Progenitor cell of endocrine pancreas (in vitro differentiated cells): ENCODE measurements at places on chromosomes 4 and X. TPM values are rescaled to one million over a fixed set of nuclear protein-coding genes. Genes with fewer than 3 reads are reported as not detected.

DNA sequence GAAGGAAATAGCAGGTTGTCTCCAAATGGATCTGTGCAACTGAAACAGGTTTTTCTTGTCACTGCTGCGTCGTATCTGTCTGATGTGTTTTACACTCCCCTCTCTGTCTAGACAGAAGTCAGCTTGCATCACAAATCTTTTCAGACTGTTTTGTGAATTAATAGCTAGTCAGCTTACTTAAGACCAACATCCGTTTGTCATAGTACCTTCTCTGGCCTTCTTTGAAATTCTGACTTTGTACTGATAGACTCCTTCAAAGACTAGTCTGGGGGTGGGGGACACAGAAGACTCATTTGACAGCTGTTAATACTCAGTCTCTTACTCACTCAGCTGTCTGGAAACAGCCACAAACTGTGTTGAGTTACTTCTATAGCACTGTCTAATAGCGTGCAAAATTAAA lies 197.8 kb downstream of the PALLD start:
- H3K27me3 ChIP-seq = no peaks in the 10 kb centered on the region
- peaks cover 5% of the 10 kb centered on the region for H3K4me1 ChIP-seq
- H3K27ac ChIP-seq = peak overlapping the region; percentile 2

DNA sequence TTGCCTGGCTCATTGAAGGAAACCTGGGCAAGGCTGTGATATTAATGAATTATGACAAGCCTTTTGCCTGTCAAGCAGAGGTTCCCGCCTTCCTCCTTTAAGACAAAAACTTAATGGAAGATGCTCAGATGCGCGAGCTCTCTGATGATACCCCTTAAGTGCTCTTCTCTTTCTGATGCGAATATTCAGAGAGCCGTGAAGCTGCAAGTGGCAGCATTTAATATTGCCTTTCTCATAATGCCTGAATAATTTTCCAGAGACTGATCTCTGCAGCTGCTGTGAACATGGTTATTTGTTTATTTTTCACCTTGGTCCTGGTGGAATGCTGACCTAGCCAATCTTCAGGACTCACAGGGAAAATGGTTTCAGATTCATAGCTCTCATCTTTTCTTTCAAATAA lies 251.8 kb downstream of the TENM3 start:
- DNase-seq = no peak
- no peaks in the 10 kb centered on the region for H3K27me3 ChIP-seq
- no peaks in the 10 kb centered on the region for H3K36me3 ChIP-seq
- H3K4me1 ChIP-seq = peaks cover 4% of the 10 kb centered on the region
- no peak overlapping the region for H3K4me3 ChIP-seq

DNA sequence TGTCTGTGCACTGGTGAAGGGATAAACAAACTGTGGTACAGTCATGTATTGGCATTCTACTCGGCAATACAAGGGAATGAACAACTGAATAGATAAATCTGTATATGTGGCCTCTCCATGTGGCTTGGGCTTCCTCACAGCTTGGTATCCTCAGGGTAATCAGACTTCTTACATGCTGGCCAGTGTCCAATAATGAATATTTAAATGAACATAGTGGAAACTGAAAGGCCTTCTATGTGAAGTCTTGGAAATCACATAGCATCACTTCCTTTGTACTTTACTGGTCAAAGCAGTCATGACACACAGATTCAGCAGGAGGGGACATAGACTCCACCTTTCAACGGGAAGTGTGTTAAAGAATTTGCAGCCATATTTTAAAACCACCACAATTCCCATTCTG lies 33.4 kb upstream of the GPR101 start:
- no peak for DNase-seq
- peaks cover 9% of the 10 kb centered on the region for H3K4me1 ChIP-seq
- no peaks in the 10 kb centered on the region for H3K27me3 ChIP-seq

DNA sequence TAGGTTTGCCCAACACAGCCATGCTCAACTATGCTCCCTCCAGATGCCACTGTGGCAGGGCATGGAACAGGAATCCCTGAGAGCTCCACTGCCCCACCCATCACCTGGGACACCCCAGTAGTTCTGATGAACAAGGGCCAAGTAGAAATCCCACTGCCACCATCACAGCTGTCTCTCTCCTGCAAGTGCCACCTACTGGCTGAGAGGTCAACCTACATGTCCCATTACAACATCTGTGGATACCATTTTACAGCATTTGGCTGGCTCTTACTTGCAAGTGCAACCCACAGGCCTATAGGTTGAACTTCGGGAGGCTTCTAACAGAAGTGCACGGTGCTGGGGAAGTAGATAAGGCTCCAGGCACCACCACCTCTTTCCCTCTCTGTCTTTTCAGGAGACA lies 142.5 kb downstream of the CXXC4 start:
- H3K4me3 ChIP-seq = no peak overlapping the region
- DNase-seq = no peak
- no peaks in the 10 kb centered on the region for H3K27me3 ChIP-seq
- no peak overlapping the region for H3K27ac ChIP-seq
- H3K36me3 ChIP-seq = no peaks in the 10 kb centered on the region

DNA sequence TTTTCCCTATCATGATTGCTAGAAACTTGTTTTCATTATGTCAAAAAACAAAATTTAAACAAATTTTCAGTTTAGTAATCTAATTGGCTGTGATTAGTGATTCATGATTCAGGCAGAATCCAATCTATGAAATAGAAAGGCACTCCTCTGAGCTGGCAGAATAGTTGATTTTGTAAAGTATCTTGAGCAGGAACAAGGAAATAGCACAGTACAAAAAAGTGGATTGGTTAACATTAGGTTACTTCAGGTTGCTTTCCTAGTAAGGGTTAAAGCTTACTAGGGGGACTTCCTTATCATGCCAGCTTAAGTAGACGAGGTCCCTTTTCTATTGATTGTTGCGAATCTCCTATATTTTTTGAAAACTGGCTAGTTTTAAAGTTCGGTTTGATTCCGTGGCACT lies 43.4 kb upstream of the PRDM5 start:
- DNase-seq = no peak
- no peaks in the 10 kb centered on the region for H3K4me1 ChIP-seq
- H3K4me3 ChIP-seq = no peak overlapping the region
- no peaks in the 10 kb centered on the region for H3K27me3 ChIP-seq

DNA sequence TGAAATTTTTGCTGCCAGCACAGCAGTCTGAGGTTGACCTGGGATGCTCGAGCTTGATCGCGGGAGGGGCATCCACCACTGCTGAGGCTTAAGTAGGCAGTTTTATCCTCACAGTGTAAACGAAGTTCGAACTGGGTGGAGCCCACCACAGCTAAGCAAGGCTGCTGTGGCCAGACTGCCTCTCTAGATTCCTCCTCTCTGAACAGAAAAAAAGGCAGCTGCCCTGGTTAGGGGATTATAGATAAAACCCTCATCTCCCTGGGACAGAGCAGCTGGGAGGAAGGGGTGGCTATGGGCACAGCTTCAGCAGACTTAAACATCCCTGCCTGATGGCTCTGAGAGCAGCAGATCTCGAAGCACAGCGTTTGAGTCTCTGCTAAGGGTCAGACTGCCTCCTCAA lies 314.6 kb downstream of the STPG2 start:
- H3K27me3 ChIP-seq = peaks cover 2% of the 10 kb centered on the region
- H3K27ac ChIP-seq = no peak overlapping the region
- no peak for DNase-seq
- no peaks in the 10 kb centered on the region for H3K4me1 ChIP-seq

DNA sequence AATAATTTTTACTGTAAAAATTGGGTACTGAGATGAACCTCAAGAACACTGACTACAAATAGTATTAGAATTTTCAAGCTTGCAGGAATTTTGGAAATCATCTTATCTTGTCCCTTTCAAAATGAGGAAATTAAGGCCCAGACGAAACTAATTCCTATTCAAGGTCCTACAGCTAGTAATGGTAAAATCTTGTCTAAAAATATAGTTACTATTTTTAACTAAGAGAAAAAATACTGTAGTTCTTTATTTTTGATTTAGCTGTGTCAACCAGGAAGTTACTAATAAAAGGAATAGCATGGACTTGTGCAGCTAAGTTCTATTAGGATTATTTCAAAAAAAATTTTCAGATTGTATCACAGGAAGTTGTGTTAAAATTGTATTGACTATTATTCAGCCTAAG lies 12.7 kb downstream of the PRIMPOL start:
- H3K27ac ChIP-seq = no peak overlapping the region
- DNase-seq = no peak
- H3K36me3 ChIP-seq = peaks cover 4% of the 10 kb centered on the region

DNA sequence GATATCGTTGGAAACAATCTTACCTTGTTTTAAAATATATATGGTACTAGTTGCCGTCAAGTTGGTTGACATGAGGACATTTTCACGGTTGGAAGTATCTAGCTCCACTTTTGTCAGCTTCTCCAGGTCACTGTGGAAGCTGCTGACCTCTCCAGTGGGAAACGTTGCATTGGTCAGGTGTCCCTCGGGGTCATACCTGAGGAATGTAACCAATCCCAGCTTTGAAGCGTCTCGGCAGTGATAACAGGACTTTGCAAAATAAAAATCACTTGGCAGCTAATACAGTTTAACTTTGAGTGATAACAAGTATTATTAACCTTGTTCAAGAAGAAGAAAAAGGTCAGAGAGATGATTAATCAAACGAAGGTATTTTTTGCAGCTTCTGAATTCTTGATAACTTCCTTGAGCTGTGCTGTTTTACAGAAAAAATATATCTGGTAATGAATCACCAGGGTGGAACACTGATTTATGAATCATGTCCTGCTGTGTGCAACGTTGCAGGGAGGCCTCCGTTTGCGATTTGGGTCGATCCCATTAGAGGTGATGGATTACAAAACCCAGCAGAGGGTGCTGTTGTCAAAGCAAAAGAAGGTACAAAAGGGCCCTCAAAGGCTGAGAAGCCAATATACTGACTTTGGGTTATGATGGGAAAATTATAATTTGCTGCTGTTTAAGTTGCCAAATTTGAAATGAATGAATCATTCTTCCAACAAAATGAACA lies 60.1 kb downstream of the SH2D1A start:
- no peaks in the 10 kb centered on the region for H3K36me3 ChIP-seq
- no peak overlapping the region for H3K4me3 ChIP-seq
- peaks cover 14% of the 10 kb centered on the region for H3K27me3 ChIP-seq
- DNase-seq = peak; percentile 50
- no peak overlapping the region for H3K27ac ChIP-seq

DNA sequence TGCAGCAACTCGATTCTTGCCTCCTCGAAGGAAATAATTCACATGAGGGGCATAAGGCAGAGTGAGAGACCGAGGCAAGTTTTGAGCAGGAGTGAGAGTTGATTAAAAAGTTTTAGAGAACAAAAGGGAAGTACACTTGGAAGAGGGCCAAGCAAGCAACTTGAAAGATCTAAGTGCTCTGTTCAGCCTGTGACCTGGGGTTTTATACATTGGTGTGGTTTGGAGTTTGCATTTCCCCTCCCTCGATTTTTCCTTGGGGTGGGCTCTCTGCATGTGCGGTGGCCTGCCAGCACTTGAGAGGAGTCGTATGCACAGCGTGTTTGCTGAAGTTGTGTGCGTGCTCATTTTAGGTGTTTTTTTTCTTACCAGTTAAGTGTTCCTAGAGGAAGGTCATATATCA lies 356.4 kb downstream of the KLHL4 start:
- H3K4me3 ChIP-seq = no peak overlapping the region
- H3K27ac ChIP-seq = peak overlapping the region; percentile 33
- no peaks in the 10 kb centered on the region for H3K36me3 ChIP-seq
- peaks cover 22% of the 10 kb centered on the region for H3K4me1 ChIP-seq

DNA sequence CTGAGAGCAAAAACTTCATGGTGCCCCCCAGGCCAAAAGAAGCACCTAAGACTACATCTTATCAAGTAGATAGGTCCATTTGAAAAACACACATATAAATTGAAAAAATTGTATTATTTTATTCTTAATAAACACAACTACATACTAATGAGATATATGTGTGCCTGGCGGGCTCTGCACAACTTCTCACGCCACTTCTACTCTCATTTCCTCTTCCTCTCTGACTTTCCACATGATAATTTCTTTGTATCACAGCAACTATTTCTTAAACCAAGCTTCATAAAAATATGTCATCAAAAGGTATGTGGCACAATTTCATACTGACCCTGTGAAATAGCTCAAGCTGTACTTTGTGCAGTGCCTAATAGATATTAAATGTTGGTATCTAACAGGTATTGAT lies 10.7 kb upstream of the NPY2R start:
- H3K36me3 ChIP-seq = no peaks in the 10 kb centered on the region
- H3K27ac ChIP-seq = no peak overlapping the region

DNA sequence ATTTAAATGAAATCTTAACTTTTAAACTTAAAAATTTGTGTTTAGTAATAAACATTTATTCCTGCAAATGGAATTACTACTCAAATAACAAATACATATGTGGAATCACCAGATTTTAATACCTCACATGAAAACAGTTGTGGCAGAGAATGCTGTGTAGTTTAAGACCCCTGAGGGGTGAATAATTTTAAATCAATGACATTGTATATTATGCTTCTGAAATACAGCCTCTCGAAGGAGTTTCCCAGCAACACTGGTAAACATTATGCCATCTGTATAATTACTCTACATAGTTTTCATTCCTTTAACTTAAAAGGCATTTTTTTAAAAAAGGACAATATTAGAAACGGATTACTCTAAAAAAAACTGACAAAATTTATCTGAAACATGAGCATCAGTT lies 2313.3 kb downstream of the ARAP2 start:
- no peaks in the 10 kb centered on the region for H3K27me3 ChIP-seq
- no peak overlapping the region for H3K4me3 ChIP-seq
- H3K4me1 ChIP-seq = peaks cover 7% of the 10 kb centered on the region
- H3K36me3 ChIP-seq = no peaks in the 10 kb centered on the region
- no peak overlapping the region for H3K27ac ChIP-seq

GRCh38 chrX:149497626-149498025 lies 7.5 kb downstream of the IDS start:
- DNase-seq = no peak
- H3K36me3 ChIP-seq = peaks cover 15% of the 10 kb centered on the region
- no peak overlapping the region for H3K4me3 ChIP-seq
- H3K27me3 ChIP-seq = no peaks in the 10 kb centered on the region
- no peak overlapping the region for H3K27ac ChIP-seq

DNA sequence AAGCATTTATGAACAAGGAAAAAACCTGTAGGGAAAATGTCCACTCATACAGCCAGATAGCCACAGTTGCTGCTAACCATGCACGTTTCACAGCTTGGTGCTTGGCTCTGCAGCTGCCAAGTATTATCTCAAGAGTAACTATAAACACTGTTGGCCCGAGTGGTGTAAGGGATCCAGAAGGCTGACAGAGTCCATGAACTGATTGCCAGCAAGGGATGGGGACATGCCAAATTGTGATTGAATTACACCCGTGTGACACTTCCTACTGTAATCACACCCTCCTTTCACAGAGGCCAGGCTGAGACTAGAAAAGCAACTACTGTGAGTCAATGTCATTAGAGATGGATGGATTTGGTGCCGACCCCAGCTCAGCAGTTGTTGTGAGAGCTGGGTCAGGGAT lies 223.9 kb upstream of the ANKRD50 start:
- no peak overlapping the region for H3K27ac ChIP-seq
- peaks cover 1% of the 10 kb centered on the region for H3K36me3 ChIP-seq
- H3K27me3 ChIP-seq = no peaks in the 10 kb centered on the region
- DNase-seq = no peak

The VCX3A gene
- 0.29 and 0.51 TPM in 2 replicates for total RNA-seq

The PALLD gene
- total RNA-seq = 43.2 and 46.5 TPM in 2 replicates

The GJB1 gene
- 22.2 and 23.6 TPM in 2 replicates for total RNA-seq
